HT1080 (cell line): ENCODE measurements at places on chromosomes 16 and 17.
A peak's percentile ranks its signal among the peaks of the same experiment; 100 is the strongest.

- DNase-seq, result no peak
These were observed 5.7 kb upstream of the BANP start for GRCh38 chr16:87945351-87946042.

DNA sequence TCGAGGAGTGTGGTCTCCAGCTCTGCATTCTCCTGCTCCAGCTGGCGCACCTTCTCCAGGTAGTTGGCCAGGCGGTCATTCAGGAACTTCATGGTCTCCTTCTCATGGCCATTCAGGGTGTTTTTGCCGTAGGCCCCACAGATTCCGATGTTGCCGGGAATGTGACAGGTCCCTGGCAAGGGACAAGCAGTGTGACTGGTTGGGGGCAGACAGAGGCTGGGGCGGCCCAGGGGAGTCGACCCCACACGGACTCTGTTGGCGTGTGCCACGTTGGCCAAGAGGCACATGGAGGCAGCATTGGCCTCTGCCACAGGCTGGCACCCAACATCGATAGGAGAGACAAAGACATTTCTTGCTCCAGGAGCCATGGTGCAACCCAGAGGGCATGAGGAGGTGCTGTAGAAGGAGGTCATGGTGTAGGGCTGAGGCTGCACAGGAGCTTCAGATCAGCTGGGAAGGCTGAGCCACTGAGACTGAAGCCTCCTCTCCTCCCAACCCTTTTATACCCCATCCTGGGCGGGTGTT lies at the start of gene KRT37:
KRT37 (minus strand) TSS at position 475 of the 525 bp plus-strand sequence; CDS start at position 413, 62 bp downstream.
- no peak for DNase-seq

GRCh38 chr17:67491009-67491680 lies 114.1 kb downstream of the PITPNC1 start:
- DNase-seq, result peak; percentile 94

DNA sequence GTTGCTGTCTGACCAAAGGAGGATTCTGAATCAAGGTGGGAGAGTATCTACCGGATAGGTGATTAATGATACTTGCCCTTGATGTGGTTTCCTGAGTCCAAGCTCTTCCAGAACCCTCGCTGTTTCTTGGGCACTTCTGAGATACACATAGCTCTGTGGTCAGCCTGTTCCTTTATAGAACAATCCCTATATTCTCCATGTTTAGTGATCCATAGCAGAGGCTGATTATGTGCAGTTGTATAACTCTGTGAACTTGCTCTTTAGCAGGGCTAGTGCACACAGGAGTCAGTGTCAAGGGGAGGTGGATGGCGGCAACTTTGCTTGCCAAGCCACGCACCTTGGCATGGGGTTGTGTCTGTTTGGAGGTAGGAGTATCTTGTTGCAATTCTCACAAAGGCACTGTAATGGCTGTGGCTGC lies 36.1 kb downstream of the ARL4D start:
- DNase-seq, result peak; percentile 93

DNA sequence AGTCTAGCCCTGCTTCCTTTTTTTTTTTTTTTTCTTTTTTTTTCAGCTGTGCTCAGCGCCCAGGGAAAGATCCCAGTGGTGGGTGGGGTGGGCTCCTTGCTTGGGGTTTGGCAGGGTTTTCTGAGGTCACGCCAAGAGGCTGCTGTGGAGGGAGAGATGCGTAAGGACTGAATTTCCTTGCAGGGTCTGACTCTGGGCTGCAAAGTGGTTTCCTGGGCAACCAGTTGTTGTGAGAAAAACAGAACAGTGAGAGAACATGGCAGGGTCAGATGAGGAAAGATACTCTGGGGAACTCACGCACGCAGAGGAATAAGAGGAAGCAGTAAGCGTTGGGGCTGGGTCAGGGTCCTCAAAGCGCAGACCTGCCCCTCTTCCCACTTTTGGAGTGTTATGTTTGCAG lies 119.5 kb downstream of the IRF8 start:
- DNase-seq, result no peak

GRCh38 chr17:2087597-2088211 lies 32.8 kb downstream of the HIC1 start:
- peak; percentile 47 for DNase-seq

DNA sequence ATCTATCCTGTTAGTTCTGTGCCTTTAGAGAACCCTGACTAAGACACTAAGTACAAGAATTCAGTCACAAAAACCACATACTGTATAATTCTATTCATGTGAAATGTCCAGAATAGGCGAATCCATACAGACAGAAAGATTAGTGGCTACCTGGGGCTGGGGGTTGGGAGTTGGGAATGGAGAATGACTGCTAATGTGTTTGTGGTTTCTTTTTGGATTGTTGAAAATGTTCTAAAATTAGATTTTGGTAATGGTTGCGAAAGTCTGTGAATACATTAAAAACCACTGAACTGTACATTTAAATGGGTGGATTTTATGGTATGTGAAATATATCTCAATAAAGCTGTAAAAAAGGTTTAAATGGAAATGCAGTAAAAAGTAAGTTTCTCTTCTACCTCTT lies 80.4 kb upstream of the AKTIP start:
- no peak for DNase-seq

GRCh38 chr17:2094891-2095535 lies 40.1 kb downstream of the HIC1 start:
- no peak for DNase-seq

DNA sequence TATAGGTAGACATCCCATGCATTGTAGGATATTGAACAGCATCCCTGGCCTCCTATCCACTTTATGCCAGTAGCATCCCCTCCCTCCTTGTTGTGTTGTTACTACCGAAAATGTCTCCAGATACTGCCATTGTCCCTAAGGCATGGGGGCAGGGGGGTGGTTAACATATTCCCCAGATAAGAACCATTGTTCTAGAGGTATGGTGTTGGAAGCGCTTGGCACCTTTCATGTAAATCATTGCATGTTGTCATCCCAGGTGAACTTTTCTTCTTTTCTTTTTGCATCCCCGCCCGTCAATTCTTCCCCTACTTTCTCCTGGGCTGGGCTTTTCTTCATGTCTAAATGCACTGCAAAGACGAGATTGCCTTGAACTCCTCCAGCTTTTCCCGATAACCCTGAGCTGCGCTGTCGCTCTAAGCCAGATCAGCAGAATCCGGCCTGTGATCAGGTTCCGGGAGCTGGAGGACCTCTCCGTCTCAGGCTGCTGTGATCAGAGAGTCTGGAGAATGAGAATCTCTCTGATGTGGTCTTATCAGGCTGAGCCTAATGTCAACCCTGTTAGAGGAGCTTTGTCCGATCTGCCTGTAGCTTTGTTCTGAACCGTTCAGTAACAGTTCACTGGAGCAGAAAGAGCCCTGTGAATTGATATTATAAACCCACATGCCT lies 76.2 kb downstream of the RBFOX1 start:
- DNase-seq, result no peak

DNA sequence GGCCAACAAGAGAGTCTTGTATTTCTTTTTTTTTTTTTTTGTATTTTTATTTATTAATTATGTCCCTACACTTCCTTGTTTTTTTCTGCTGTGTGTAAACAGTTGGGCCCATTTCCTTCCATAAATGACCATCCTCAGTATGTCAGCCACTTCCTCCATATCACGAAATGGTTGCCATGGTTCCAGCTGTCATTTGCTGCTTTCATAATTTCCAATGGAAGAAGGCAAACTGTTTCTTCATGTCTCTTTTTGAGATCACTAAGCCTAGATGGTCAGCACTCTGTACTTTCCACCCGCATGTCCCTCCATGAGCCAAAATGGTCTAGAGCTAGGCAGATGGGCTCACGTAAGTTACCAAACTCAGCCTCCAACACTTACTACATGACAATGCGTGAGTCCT lies 133.5 kb upstream of the FOXF1 start:
- DNase-seq, result no peak

DNA sequence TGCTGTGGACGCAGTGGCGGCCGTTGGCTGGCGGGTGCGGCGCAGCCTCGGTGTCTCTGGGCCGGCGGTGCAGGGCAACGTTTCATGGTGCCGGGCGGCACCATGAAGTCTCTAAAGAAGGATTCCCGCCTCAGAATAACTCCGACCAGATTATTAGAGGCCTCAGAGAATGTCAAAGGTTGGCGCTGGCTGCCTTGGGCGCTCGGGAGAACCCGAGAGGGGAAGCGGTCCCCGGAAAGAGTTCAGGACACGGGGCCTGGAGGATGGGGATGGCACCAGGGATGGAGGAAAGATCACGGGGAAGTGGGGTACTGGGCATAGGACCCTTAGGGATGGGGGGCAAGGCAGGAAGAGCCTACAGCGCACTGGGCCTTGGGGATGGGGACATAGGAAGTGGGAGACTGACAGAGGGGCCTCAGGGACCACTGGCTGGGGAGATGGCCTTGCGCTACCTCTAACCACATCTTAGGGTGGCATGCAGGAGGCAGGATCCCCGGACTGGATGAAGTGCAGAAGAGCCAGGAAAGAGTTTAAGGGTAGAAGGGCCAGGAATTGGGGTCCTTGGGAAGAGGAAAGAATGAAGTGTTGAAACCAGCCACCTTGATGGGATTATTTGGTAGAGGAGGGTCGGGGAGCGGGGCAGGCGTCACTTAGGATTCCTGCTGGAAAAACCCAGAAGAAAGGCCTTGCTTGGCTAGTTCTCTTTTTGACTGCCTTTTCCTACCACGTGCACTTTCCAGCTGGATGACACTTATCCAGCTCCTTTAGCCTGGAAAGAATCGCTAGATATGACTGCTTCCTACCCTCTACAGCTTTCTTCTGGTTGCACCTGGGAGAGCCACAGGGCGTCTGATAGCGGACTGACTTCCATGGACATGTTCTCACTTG lies 578 bp downstream of the MYCBPAP start:
- DNase-seq, result no peak

DNA sequence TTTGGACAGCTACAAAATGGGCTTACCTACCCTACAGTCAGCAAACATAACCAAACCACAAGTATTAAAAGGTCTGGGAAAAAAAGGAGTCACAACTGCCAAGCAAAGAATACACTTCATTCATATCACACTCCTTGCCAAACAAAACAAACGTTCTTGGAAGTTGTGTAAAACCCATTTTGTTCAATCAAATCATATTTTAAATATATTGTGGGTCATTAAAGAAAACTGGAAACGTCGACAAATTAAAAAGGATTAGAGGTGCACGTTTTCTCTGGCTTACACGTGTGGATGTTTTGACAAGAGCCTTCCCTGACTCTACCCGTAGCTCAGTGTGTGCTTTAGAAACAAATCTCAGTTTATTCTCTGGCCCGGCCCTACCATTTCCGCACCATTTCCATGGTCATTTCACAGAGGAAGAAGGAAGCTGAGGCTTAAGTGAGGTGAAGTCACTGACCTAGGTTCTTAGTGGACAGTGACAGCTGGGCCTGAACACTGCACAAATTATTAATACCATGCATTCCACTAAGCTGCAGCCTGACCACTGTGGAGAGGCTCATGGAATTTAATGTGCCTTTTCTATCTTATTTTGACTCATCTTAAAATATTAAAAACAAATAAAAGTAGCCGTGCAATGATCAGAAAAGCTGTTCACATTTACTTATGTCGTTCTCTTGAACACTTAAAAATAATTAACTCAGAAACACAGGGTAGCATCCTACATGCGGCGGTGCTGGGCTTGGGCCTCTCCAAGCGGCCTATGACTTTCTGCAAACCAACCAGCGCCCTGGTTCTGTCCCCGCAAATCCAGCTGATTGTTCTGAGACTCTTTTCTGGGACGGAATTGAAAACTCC lies 968 bp downstream of the CEP112 start:
- peak; percentile 59 for DNase-seq

- DNase-seq, result no peak
These were observed 11.5 kb upstream of the DUSP14 start for GRCh38 chr17:37478187-37478586.

- peak; percentile 36 for DNase-seq
These were observed 11.7 kb downstream of the SLC7A6OS start for GRCh38 chr16:68298907-68299561.

- DNase-seq, result peak; percentile 54
These were observed 4.5 kb downstream of the NUP93 start for GRCh38 chr16:56734429-56734828.

DNA sequence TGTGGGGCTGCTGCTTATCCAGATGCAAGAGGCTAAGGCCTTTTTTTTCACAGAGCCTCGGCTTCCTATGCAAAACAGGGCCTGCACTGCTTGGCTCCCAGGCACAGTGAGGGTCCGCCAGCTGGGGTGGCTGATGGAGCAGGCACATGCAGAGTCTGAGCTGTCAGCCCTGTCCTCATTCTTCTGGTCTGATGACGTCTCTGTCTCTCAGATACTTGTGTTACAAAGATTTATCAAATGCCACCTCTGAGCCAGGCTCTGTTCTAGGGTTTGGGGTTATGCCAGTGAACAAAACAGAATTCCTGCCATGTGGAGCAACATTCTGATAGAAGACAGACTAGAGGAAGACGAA lies 4.8 kb downstream of the RNF40 start:
- no peak for DNase-seq

- no peak for DNase-seq
These were observed 77.4 kb upstream of the CLEC18A start for GRCh38 chr16:69873783-69874182.

GRCh38 chr17:43411749-43412148 lies 13.0 kb downstream of the ARL4D start:
- DNase-seq, result no peak

DNA sequence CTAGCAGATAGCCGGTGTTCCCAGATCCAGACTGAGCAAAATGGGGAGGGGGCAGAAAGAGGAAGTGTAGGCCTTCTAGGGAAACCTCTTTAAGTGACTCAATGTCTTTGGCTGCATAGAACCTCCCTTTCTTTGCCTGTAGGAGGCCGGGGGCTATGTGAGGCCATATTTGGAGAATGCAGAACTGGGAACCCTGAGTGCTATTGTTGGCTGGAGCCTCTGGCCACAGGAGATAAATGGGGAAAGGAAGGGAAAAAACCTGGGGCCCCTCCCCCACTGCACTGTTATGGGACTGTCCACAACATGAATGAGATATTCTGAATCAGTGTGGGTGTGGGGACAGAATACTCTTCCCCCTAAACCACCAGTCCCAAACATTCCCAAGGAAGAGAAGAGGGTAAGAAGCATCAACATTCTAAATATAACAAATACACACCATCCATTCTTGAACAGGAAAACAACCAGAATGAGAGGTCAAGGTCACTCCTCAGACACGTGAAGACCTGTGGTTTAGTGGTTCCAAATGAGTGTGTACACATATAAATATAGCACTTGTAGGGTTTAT lies 2.4 kb downstream of the VPS25 start:
- DNase-seq, result peak; percentile 63

- DNase-seq, result no peak
These were observed 19.0 kb downstream of the SPIRE2 start for GRCh38 chr16:89847051-89847939.

- DNase-seq, result no peak
These were observed 29.6 kb downstream of the ENDOV start for GRCh38 chr17:80444644-80444979.

DNA sequence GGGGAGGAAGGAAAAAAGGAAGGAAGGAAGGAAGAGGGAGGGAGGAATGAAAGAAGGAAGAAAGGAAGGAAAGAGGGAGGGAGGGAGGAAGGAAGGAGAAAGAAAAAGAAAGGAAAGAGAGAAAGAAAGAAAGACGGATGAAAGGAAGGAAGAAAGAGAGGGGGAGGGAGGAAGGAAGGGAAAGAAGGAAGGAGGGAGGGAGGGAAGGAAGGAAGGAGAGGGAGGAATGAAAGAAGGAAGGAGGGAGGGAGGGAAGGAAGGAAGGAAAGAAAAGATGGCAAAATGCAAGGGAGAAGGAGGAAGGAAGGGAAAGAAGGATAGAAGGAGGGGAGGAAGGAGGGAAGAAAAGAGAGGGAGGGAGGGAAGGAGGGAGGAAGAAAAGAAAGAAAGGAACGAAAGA lies 257.3 kb upstream of the C16orf82 start:
- no peak for DNase-seq

- DNase-seq, result peak; percentile 36
These were observed 2.7 kb downstream of the PLEKHH3 start for GRCh38 chr17:42673885-42674754.
